ENCODE measurements at places on chromosomes 5 and 9.
A peak's percentile ranks its signal among the peaks of the same experiment; 100 is the strongest.

DNA sequence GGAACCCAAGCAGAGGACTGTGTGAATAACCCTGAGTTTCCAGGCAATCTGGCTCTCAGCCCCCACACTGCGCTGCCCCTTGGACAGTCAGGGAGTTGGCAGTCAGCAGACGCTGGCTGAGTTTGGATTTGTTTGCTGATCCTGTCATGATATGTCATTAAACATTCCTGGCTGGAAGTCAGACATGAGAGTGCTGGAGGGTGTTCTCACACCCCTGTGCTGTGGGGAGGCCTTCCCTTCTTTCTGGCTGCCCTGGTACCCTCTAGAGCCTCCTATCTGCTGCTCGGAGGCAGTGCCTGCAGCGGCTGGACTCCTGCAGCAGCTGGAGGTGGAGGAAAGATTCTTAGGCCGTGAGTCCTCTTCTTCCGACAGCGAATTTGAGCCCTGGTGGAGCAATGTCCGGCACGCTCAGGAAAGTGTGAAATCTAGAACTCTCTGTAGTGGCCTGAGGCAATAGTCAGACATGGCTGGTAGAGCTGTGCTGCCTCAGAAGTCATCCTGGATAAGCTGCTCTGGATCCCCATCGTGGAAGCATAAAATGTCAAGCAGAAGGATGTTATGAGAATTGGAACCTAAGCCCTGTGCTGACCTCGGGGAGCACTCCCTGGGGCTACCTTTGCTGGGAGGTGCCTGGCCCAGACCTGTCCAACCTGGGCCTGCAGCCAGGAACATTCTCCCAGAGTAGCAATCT is 72.0 kb downstream of the PDE8B start:
- DNase-seq = no peak

GRCh38 chr5:166341740-166342337 is 1949.6 kb upstream of the WWC1 start:
- no peak for DNase-seq

DNA sequence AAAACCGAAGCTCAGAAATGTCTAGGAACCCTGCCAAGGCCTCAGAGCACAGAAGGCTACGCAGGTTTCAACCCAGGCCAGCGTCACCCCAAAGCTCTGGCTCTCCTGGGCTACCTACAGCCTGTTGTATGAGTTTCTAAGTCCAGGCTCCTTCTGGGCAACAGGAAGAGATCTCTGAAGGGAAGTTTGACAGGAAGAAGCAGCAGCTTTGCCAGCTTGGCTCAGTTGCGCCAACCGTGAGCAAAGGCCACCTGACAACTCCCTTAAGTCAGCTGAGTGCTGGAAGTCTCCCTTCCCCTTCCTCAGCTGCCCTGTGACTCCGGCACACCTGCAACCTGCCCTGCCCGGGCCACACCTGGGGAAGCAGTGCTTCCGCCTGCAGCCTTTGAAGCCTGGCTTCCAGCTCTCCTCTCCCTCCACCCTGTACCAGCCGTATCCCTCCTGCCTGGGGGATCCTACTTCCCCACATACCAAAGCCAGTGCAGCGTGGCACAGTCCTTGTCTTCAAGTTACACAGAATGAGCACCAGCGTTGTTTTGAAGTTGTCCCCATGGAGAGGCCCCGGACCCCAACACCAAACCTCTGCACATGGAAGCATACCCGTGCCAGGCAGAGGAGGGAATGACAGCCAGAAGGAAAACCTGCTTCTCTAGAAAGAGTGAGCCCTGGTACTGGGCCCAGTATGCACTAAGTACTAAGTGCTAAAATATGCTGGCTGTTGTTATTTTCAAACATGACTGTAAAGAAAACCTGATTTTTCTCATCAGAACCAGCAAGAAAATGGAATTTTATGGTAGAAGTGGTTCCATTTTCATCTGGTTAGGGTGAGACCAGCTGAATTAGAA is 36.5 kb downstream of the SHB start:
- peak; percentile 6 for DNase-seq

- DNase-seq = no peak
These were observed 55.9 kb downstream of the FNBP1 start for GRCh38 chr9:129987047-129987446.

DNA sequence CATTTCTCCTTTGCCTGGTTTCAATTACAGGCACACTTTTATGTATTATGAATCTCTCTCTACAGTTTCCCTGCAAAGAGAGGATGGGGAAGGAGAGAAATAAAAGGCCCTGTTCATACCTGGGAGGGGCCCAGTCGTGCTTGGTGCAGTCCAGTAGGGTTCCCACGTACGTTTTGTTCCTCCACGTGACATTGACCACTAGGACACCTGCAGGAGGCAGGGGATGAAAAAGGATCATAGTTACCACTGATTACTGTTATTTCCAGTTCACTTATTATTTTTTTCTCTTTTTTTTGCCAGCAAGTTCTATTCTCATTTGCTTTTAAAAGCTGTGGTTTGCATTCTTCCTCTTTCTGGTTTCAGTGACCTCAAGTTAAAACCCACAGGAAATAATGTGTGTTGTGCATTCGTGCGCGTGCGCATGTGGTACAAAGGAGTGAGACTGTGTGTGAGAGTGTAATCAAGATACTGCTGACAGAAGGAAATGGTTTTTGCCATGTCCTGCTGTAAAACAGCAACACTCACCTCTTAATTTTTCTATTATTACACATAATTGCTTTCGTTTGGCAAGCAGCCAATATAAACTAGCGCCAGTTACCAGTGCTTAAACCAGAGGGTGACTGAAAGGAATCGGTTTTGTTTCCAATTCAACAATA is 96.8 kb downstream of the ZNF608 start:
- peak; percentile 93 for DNase-seq

GRCh38 chr5:112025757-112026156 is 268.8 kb upstream of the NREP start:
- no peak for DNase-seq

Measured in CD14-positive monocyte (primary cell).